ENCODE measurements at places on chromosomes 6 and 20.
A peak's percentile ranks its signal among the peaks of the same experiment; 100 is the strongest.

- DNase-seq = peak; percentile 46
Measured at GRCh38 chr6:146931214-146931613, 273.0 kb upstream of the STXBP5 start.

GRCh38 chr20:52049001-52049731 lies 142.4 kb downstream of the ZFP64 start:
- no peak for DNase-seq

GRCh38 chr6:16947375-16948015 lies 154.4 kb upstream of the STMND1 start:
- DNase-seq = no peak

- DNase-seq = no peak
Measured at GRCh38 chr6:106152952-106153351, 66.8 kb downstream of the PRDM1 start.

GRCh38 chr20:2806351-2806701 lies 5.9 kb upstream of the CPXM1 start:
- no peak for DNase-seq

GRCh38 chr6:37547564-37548061 lies 47.9 kb upstream of the CCDC167 start:
- DNase-seq = no peak

- no peak for DNase-seq
Measured at GRCh38 chr6:169963581-169964297, 212.3 kb downstream of the ERMARD start.

GRCh38 chr6:85058806-85059205 lies 294.4 kb upstream of the TBX18 start:
- DNase-seq = no peak

GRCh38 chr6:148244217-148244935 lies 98.3 kb upstream of the SASH1 start:
- DNase-seq = no peak

GRCh38 chr6:163149279-163149848 lies 265.2 kb upstream of the QKI start:
- DNase-seq = no peak

DNA sequence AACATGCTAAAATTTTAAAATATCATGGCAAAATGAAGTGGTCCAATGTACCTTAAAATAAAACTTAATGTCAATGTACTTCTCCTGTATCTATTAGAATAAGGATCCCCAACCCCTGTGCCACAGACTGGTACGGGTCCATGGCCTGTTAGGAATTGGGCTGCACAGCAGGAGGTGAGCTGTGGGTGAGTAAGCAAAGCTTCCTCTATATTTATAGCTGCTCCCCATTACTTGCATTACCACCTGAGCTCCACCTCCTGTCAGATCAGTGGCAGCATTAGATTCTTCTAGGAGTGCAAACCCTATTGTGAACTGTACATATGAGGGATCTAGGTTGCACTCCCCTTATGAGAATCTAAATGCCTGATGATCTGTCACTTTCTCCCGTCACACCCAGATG lies 86.0 kb downstream of the SLC16A10 start:
- no peak for DNase-seq

DNA sequence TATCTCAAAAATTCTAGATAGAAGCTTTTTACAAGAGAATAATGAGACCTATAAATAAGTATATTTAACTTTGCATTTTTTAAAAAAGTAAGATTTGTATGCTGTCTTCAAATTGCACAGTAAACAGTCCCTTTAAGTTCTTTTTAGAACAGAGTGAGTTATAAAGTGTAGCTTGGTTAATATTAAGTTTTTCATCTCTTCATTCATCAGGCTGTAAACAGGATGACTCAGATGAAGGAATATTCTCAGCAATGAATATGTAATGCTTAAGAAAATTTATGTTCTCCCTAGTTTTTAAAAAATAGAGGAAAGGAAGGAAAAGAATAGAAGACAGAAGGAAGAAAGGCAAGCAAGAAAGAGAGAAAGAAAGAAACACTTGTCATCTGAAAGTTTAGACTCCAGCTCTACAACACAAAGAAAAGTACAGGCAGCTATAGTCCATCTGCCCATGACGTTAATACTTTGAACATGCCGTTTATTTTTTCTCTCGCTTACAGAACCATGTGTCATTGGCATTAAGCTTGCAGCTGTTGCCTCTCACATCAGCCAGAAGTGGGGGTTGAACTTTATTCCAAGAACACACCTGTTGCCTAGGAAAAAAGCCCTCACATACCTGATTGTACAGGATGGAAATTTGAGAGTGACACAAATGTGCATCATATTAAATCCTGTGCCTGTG lies 36.1 kb downstream of the CAP2 start:
- no peak for DNase-seq

DNA sequence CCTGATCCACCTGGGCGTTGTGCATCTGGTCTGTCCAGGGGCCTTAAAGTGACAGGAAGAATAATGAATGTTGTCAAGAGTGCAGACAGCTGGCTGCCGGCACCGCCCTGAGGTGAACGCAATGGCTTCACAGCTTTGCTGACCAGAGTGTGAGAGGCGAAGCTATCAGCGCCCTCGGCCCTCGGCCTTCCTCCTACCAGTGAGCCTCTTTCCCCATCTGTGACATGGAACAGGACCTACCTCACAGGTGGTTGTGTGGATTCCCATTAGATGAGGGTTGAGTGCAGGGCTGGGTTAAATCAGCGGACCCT lies 54.8 kb downstream of the CTCFL start:
- no peak for DNase-seq

GRCh38 chr20:25076731-25077609 lies 5.0 kb downstream of the VSX1 start:
- peak; percentile 69 for DNase-seq

- DNase-seq = peak; percentile 4
Measured at GRCh38 chr6:82080767-82081166, 166.8 kb downstream of the IBTK start.

GRCh38 chr6:105014954-105015353 lies 58.0 kb downstream of the LIN28B start:
- DNase-seq = no peak

DNA sequence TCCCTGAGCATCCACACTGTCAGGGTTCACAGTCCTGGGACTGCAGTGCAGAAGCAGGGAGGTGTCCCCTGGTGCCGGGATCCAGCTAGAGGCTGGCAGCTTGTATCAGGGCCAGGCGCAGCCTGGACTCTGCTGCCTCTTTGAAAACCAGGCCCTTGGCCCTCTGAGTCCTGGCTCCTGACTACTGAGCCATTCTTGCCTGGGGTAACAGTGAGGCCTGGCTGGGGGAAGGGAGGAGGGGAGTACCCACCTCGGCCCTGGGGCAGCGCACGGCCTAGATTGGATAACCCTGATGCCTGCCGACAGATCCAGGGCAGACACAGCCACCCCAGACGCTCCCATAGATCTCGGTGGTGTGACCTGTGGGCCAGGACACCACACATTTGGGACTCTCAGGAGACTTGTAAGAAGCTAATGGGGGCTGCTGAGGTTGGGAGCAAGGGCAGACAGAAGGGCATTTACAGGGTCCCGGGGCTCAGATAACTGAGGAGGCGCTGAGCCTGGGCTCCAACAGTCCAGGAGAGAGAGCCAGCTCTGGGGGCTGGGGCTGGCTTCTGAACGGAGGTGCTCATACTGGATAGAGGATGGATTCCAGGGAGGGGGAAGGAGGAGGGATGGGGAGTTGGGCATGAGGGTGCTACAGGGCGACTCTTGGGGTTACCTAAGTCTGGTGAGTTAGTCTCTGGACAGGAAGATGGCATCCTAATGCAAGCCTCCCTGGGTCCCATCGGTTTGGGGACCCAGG lies 30.5 kb downstream of the SPDEF start:
- DNase-seq = no peak

- no peak for DNase-seq
Measured at GRCh38 chr20:57656252-57656820, 36.1 kb upstream of the ZBP1 start.

GRCh38 chr20:33306807-33307206 lies 23.8 kb downstream of the BPIFB1 start:
- no peak for DNase-seq

DNA sequence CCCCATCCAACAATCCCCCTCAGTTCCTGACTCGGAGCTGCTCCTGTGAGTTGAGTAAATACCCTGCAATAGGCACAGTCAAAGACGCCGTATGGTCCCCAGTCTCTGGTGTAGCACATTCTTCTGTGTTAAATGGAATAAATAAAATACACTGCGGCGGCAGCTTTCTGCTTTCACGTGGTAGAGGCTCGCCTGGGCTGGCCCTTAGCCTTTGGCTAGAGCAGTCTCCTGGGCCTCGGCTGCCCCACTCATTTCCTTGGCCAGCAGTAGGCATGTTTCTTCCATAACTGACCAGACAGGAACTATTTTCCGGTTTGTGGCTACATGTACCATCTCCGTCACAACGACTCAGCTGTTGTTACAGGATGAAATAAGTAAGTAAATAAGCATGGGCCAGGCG lies 20.7 kb downstream of the SERPINB6 start:
- DNase-seq = no peak

DNA sequence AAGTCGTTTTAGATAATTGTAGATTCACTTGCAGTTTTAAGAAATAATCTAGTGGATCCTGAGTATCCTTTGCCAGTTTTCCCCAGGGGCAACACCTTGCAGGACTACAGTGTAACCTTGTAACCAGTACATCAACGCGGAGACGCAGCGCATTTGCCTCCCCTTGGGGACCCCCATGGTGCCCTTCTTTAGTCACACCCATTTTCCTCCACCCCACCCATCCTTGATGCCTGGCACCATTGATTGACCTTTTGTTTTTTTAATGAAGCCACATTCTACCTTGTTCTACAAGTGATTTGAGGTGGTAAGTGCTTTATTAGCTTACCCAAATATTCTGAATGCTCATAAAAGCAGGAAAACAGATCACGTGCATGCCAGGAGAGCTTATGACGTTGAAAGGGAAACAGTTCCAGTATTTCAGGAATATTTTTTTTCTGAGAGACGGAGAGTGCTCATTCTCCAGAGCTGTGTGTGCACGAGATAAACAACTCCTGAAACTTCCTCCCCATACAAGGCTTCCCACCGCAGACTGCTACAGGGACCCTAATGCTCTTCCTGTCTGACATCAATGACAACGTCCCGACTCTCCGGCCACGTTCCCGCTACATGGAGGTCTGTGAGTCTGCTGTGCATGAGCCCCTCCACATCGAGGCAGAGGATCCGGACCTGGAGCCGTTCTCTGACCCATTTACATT lies 35.7 kb downstream of the CDH26 start:
- DNase-seq = peak; percentile 47

GRCh38 chr6:93751969-93752368 lies 332.6 kb upstream of the EPHA7 start:
- DNase-seq = no peak

GRCh38 chr20:45041464-45042337 lies 59.2 kb downstream of the KCNS1 start:
- DNase-seq = peak; percentile 18

- no peak for DNase-seq
Measured at GRCh38 chr20:37940858-37941257, 37.9 kb downstream of the VSTM2L start.

DNA sequence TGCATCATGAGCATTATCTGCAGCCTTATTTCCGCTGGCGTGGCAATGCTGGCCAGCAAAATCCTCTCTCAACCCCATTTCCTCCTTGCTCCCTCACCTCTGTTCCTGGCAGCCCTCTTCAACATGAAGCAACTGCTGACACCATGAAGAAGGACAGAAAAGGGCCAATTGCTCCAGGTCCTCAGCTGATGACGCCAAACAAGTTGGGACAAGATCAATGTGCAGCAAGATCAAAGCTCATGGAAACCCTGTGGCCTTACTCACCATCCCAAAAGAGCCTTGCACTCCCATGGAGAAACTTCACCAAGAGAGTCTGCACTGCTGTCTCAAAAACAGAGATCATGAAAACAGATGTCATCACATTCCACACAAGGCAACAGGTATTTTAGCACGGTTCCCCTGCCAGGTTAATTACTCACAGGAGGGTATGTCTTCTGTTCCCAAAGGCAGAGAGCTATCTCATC lies 7.4 kb downstream of the GFOD1 start:
- DNase-seq = no peak

- DNase-seq = peak; percentile 57
Measured at GRCh38 chr20:34570859-34571306, 12.4 kb downstream of the MAP1LC3A start.

- no peak for DNase-seq
Measured at GRCh38 chr20:56715309-56715708, 86.2 kb downstream of the TFAP2C start.

DNA sequence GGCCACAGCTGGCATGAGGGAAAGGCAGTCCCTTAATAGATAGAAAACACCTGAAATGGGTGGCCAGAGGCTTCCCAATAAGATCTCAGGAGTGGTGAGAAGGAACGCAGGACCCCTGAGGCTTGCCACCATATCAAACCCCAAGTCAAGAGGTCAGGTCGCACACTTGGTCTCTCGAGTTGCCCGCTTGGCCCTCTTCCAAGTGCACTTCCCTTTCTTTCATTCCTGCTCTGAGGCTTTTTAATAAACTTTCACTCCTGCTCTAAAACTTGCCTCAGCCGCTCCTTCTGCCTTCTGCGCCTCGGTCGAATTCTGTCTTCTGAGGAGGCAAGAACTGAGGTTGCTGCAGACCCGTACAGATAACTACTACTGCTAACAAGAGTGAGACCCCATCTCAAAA lies 64.2 kb downstream of the SLC2A10 start:
- DNase-seq = peak; percentile 25

- no peak for DNase-seq
Measured at GRCh38 chr6:148249160-148249559, 93.5 kb upstream of the SASH1 start.

- DNase-seq = no peak
Measured at GRCh38 chr6:101146389-101146788, 247.1 kb upstream of the GRIK2 start.

DNA sequence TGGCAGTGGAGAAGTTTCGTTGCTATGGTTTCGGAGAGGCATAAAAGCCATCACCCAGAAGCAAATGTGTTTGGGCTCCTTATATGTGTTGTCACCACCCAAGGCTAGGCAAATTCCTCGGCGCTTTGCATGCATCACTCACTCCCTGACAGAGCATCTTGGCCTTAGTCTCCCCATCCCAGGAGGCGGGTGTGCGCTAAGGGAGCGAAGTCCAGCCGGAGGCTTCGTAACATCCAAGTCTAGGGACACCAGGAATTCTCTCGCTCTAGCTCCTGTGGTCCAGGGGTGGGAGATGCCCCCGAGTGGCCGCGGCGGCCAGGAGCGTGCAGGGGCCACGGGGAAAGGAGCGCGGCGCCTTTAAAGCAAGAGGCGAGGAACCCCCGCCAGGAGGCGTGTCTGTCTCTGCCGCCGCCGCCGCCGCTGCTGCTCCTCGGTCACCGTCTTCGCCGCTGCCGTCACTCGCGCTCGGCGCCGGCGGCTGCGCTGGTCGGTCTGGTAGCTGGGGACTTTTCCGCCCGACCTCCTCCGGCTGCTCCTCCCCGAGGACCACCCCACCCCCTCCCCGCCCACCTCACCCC lies at the start of gene GRIK2:
Gene GRIK2 (plus strand): TSS at position 458 of the 578 bp plus-strand sequence.
- peak; percentile 53 for DNase-seq

GRCh38 chr6:53300656-53301551 lies 47.8 kb downstream of the ELOVL5 start:
- peak; percentile 93 for DNase-seq

DNA sequence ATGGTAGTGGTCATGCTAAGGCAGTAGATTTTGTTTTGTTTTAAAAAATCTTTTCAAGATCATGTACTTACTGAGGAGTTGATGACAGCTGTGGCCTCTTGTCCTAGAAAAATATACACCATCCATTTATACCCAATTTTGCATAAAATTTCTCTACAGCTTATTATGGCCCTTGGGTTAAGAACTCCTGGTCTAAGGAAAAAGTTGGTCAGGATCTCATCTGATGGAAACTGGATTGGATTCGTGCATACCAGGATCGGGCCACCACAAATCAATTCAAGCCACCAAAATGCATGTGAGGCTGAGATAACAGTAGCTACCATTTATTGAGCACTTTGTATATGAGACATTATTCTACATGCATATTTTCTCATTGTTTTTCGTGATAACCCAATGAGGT lies 244.4 kb downstream of the ZFAND3 start:
- DNase-seq = no peak

- no peak for DNase-seq
Measured at GRCh38 chr6:155406801-155407200, 48.8 kb downstream of the NOX3 start.

All from hematopoietic multipotent progenitor cell treated with erythropoietin and hydrocortisone succinate and interleukin-3 and kit ligand, for 4 days (in vitro differentiated cells).